Mesothelial cell of epicardium (in vitro differentiated cells): ENCODE measurements at places on chromosomes 13 and 19.
A peak's percentile ranks its signal among the peaks of the same experiment; 100 is the strongest.

DNA sequence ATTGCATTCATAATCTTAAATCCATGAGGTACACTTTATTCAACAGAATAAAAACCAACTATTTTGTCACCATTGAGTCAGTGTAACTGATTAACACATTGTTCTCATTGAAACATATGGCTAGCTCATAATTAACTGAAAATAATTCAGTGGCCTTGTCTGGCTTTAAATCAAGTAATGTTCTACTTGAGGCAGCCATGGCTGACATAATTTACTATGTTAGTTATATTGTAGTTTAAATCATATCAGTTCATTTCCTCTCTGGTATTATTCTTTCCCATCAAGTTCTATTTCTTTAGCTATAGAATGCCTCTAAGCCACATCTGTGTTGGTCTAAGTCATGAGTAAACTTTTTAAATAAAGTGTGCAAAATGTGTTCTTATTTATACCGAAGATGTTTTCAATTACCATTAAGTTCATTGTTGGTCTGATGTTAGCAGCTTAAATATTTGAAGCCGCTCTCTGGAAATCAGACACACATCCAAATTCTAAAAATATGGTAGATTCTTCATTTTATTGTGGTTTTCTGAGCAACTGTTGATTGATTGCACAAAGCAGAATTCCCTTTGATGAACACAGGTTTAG, 393.7 kb downstream of the GPC6 start:
- no peak for DNase-seq

- no peak for DNase-seq
Observed at GRCh38 chr13:102682211-102682610, 12.6 kb downstream of the METTL21C start.

GRCh38 chr19:17303940-17304267, 679 bp upstream of the ABHD8 start:
- no peak for DNase-seq

DNA sequence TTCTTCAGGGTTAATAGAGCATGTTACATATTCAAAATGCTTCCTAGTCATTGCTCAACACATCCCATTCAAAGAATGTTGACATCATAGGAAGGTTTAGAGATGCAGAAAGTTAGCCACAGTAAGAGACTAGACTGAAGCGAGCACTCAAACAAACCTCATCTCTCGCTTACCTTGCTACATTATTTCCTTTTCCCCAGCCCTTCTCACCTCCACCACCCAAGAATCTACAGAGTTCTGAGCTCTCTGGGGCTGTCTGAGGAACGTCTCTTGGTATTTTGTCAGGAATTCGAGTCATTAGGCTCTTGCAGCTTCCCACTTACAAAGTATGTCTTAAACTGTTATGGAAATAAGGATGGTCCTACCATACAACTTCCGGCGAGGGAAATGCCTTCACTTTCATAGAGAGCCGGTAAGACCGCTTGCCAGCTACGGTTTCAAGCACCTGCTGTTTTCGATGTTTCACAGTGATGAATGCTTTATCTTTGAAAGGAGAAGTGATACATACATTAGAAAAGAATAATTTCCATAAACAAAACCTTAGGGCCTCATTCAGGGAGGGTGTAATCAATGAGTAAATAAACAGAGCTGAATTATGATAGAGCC, 65.1 kb downstream of the FLT1 start:
- no peak for DNase-seq

GRCh38 chr19:14566712-14567077, 5.2 kb downstream of the NDUFB7 start:
- DNase-seq = no peak

- no peak for DNase-seq
Observed at GRCh38 chr19:32558607-32559228, 22.3 kb upstream of the PDCD5 start.

DNA sequence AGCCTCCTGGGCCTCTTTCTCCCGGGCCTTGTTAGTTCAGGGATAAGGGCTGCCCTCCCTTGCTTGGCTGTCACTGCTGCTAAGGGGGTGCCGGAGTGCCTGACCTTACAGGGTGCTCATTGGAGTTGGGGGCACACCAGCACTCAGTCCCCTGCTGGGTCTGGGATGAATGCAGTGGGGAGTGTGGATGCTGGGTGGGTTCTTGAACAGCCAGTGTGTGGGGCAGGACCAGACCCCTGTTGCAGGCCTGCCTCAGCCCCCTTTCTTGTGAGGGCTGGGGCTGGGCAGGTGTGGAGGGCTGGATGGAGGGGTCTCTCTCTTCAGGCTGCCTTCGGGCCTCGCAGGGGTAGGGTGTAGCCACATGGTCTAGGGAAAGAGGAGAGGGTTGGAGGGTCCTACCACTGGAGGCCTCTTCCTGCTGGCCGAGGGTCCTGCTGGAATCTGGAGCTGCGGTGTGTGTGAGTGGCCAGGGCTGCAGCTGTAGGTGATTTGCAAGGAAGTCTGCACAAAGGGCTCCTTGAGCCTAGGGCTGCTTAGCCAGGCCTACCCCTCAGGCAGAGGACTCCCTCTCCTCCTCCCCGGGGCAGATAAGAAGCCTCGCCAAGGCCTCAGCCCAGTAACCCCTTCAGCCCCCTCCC, 3.2 kb downstream of the CEBPA start:
- peak; percentile 38 for DNase-seq

DNA sequence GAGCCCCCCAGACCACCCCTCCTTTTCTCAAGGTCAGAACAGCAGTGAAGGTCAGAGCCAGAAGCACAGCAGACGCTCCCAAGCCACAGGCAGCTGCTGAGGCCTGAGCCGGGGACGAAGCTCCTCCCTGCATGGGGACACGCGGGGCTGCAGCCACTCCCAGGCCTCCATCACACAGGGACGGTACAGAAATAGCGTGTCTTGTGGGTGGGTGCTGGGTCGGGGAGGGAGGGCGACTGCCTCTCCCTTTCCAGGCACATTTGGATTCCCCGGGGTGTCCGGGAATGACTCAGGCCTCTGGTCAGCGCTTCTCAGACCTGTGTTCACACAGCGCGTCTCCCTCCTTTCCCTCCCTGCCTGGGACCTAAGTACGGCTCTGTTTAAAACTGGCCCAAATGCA, 33.2 kb downstream of the RASA3 start:
- no peak for DNase-seq

DNA sequence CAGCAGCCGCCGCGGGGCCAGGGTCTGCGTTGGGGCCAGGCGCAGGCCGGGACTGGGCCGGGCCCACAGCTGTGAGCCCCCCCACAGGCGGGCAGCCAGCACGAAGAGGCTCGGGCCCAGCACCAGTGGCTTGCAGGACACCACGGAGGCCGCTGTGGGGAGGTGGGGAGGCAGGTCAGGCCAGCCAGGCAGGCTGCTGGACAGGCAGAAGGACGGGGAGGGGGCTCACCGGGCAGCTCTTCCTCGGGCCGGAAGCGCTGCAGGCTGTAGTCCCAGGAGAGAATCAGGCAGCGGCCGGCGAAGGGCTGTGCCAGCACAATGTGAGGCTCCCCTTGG, 8.3 kb downstream of the LGI4 start:
- no peak for DNase-seq

- DNase-seq = no peak
Observed at GRCh38 chr19:52621376-52621775, 16.8 kb downstream of the ZNF83 start.

- DNase-seq = no peak
Observed at GRCh38 chr13:79470666-79471065, 10.3 kb upstream of the NDFIP2 start.

DNA sequence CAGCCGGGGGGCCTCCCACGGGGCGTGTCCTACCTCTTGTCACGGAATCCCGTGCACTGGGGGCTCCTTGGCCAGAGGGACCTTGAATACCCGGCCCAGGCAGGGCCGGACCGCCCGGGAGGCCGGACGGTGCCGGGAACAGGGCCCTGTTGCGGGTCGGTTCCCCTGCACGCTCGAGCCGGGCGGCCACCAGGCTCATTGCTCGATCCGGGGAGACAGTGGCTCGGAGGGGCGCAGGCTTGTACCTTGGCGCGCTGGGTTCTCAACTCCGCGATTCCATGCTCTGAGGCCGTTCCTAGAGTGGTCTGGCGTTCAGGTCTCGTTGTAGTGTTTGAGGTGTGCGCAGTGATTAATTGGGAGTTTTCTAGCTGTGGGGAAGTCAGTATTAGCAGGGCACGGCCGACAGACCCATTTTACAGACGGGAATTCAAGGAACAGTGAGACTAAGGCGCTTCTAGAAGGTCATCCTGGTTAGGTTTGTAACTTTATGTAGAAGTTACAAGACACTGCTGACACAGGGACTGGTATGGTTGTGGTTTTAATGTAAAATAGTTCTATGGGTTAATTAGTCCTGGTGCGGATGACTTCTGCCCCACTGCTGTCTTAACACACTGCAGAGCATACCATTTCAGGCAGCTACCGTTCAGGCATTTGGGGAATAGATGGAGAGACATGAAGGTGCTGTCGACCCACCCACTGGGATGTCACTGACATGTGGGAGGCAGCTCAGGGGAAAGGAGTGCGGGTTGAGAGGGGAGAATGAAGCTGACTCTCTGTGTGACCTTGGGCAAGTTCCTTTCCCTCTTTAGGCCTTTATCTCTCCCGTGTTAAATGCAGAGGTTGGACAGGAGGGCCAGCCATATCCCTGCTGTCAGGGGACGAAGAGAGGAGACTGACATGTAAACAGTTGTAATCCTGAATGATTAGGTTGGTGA, 592 bp downstream of the CLPTM1 start:
- no peak for DNase-seq

GRCh38 chr19:1082165-1082927, 12.8 kb downstream of the POLR2E start:
- peak; percentile 95 for DNase-seq

DNA sequence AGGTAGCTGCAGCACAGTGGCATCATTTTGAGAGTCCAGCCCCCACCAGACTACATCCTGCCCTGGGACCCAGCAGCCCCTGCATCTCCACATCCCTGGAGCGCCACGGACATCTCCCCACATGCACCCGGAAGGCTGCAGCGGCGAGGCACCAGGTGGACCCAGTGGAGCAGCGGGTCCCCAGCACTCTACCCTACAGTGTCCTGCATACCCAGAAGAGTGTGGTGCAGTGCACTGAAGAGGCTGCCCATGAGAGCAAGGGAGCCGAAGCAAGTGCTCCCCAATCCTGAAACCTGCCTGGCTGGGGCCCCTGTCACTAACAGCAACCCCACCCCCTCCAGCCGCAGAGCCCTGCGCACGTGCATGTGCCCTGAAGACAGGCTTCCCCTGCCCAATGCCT, 21.3 kb upstream of the SLC7A9 start:
- no peak for DNase-seq

DNA sequence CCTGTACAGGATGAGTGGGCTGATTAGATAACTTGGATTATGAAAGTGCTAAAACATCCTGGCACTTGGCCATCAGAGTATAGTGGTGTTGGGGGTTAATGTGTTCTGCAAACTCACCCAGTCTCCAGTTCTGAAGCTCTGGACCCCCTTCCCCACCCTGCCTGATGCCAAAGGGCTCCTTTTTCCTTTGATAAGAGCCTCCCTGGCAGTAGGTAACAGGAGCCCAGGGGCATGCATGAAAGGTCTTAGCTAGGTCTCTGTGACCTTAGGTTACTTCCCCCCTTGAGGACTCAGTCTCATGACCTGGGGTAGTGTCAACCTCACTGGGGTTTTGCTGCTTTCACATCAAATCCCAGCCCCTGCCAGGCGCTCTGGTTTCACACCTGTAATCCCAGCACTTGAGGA, 2.5 kb downstream of the RPS28 start:
- DNase-seq = no peak

DNA sequence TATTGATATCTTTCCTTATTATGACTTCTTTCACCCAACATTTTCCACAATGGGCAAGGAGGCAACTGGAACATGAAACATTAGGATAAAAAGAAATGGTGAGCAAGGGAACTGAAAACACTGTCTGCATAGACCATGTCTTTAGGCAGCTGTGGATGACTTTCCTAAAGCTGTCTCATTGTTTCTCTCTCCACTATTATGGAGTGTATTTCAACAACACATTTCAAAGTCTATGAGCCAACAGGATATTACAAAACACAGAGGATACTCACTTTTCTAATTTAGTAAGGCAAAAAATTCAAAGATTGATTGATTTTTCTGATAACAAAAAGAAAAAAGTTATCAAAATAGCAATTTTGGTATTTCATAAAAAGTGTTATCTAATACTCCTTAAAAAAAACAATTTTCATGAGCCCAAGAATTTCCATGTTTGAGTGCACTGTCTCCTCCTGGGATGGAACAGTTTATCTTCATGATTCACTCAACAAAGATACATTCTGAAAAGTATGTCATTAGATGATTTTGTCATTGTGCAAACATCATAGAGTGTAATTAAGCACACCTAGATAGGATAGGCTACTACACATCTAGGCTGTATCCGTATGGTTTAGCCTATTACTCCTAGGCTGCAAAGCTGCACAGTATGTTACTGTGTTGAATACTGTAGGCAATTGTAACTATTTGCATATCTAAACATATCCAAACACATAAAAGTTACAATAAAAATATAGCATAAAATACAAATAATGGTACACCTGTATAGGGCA, 1568.4 kb downstream of the SLITRK5 start:
- DNase-seq = no peak

GRCh38 chr19:45069056-45069455, 7.2 kb downstream of the ZNF296 start:
- no peak for DNase-seq

- no peak for DNase-seq
Observed at GRCh38 chr13:112908342-112908741, 60.7 kb upstream of the MCF2L start.

DNA sequence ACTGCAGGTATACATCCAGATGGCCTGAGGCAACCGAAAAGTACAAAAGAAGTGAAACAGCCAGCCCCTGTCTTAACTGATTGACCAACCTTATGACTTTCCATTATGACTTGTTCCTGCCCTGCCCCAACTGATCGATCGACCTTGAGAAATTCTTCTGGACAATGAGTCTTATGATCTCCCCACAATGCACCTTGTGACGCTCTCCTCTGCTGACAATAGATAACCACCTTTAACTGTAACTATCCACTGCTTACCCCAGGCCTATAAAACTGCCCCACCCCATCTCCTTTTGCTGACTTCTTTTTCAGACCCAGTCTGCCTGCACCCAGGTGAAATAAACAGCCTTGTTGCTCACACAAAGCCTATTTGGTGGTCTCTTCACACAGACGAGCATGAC, 11.2 kb downstream of the ZNF83 start:
- no peak for DNase-seq

- DNase-seq = peak; percentile 74
Observed at GRCh38 chr19:52343548-52343947, 7.5 kb downstream of the ZNF610 start.

DNA sequence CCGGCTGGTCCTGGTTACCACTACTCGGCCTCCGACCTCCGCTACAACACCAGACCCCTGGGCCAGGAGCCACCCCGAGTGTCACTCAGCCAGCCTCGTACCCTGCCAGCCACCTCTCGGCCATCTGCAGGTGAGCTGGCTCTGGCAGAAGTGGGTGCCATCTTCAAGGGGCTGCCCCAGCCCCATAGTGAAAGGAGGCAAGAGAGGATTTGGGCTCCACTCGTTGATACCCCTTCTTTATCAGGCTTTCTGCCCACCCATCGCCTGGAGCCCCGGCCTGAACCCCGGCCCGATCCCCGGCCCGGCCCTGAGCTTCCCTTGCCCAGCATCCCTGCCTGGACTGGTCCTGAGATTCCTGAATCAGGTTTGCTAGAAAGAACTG, 7.1 kb downstream of the LTBP4 start:
- DNase-seq = no peak
